Activated B cell treated with CpG ODN at 0.5 μM for 24 hours (primary cell): ENCODE measurements at places on chromosomes 5 and 9.

- no peak for DNase-seq
- no peaks in the 10 kb centered on the region for H3K36me3 ChIP-seq
These were observed 8.2 kb upstream of the GRAMD2B start for GRCh38 chr5:126414874-126415502.

DNA sequence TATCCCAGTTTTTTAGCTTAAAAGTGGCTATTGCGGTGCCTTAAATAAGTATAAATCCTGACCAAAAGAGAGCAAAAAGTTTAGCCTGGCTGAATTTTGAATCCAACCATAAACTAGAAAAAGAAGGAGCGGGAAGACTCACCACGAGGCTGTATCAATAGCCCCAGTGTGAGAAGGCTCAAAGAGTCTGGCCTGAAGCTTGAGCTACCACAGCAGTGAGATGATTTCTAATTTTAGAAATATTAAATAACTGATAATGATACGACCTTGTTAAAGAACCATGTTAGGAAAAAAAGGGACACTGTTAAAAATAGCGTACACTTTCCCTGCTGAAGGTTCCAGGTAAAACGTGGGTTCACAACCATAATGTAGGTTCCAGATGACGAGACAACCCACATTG lies 134.1 kb upstream of the ZNF462 start:
- H3K4me1 ChIP-seq: no peaks in the 10 kb centered on the region
- H3K4me3 ChIP-seq: no peak overlapping the region
- no peak for DNase-seq
- no peaks in the 10 kb centered on the region for H3K36me3 ChIP-seq
- no peak overlapping the region for H3K27ac ChIP-seq

GRCh38 chr5:119330367-119331183 lies 25.2 kb upstream of the TNFAIP8 start:
- peaks cover 7% of the 10 kb centered on the region for H3K36me3 ChIP-seq
- H3K4me1 ChIP-seq: peaks cover 97% of the 10 kb centered on the region
- no peaks in the 10 kb centered on the region for H3K27me3 ChIP-seq
- peak overlapping the region; percentile 71 for H3K27ac ChIP-seq
- DNase-seq: no peak

DNA sequence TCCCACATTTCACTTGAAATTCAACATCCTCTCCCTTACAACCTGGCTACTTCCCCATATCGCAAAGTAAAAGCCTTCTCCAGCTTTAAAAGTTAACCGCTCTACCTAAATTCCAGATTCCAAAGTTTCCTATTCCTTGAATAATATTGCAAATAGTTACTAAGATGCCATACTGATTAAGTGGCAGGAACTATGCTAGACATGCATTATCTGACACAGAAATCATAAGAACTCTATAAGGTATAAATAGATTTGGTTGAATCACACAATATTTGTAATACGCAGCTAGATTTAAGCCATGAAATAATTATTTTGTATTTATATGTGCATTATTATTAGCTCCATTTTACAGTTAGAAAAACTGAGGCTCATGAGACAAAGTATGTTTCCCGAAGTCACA lies 92.8 kb downstream of the NFIB start:
- no peaks in the 10 kb centered on the region for H3K4me1 ChIP-seq
- no peak overlapping the region for H3K4me3 ChIP-seq
- no peaks in the 10 kb centered on the region for H3K36me3 ChIP-seq
- DNase-seq: no peak
- no peaks in the 10 kb centered on the region for H3K27me3 ChIP-seq

DNA sequence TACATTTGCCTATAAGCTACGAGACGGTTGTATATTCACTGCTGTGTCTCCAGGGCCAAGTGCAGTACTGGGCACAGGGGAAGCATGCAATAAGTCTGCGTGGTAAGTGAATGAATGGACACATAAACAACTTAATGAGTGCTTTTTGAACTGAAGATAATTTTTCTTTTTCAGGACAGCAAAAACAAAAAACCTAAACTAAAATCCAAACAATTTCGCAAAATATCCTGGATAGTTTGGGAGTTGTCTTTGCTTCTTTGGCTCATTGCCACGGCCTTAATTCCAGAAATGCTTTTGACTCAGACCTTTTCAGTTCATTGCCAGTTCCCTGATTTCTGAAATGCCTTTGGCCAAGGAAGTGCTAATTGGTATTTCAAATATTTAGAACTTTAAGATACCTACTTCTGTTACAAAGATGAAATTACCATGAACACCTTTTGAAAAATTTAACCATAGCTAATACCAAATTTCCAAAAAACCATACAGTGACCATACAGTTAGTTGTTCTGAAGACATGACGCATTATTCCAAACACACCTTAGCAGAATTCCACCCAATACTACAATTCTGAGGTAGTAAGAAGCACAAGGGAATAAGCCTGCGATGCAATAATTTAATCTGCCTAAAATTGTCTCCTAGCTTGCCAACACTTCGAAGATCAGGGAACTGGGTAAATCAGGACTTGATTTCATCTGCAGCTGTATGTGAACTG lies 42.8 kb downstream of the TEK start:
- H3K4me3 ChIP-seq: no peak overlapping the region
- H3K4me1 ChIP-seq: no peaks in the 10 kb centered on the region
- peaks cover 1% of the 10 kb centered on the region for H3K27me3 ChIP-seq
- no peaks in the 10 kb centered on the region for H3K36me3 ChIP-seq
- DNase-seq: no peak
- H3K27ac ChIP-seq: no peak overlapping the region

DNA sequence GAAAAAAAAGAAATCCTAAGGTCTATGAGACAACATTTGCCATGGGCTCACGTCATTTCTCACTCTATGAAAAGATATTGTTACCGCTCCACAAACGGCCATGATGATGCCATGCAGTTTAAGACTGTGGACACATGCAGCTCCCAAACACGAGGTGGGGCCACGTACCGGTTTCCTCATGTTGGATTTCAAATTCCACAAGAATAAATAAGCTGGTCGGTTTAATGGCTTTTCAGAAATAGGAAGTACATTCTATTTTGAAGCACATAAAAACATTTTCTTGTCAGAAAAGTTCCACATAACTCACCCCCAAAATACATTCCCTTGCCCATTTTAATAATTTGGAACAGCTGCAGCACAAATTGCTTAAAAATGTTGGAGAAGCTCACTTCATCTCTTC lies 130.6 kb downstream of the MYO10 start:
- H3K27me3 ChIP-seq: no peaks in the 10 kb centered on the region
- H3K4me3 ChIP-seq: no peak overlapping the region
- H3K27ac ChIP-seq: no peak overlapping the region
- H3K4me1 ChIP-seq: peaks cover 2% of the 10 kb centered on the region

DNA sequence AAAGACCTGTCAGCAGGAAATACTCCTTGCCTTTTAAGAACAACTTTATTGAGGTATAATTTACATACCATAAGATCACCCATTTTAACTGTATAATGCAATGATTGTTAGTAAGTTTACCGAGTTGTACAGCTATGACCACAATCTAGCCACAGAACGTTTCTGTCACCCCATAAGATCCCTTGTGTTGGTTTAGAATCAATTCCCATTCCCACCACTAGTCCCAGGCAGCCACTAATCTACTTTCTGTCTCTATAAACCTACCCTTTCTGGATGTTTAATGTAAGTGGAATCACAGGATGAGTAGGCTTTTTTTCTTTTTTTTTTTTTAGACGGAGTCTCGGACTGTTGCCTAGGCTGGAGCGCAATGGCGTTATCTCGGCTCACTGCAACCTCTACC lies 4.4 kb downstream of the GPR107 start:
- no peak for DNase-seq
- no peak overlapping the region for H3K4me3 ChIP-seq
- H3K27me3 ChIP-seq: no peaks in the 10 kb centered on the region
- H3K27ac ChIP-seq: no peak overlapping the region
- H3K4me1 ChIP-seq: peaks cover 34% of the 10 kb centered on the region

GRCh38 chr9:14316602-14317300 lies 2.8 kb upstream of the NFIB start:
- H3K27me3 ChIP-seq: peaks cover 57% of the 10 kb centered on the region
- no peak for DNase-seq
- peaks cover 3% of the 10 kb centered on the region for H3K36me3 ChIP-seq

GRCh38 chr9:89597711-89598362 lies 7.0 kb upstream of the GADD45G start:
- H3K4me3 ChIP-seq: no peak overlapping the region
- no peaks in the 10 kb centered on the region for H3K4me1 ChIP-seq
- no peak overlapping the region for H3K27ac ChIP-seq
- peaks cover 8% of the 10 kb centered on the region for H3K27me3 ChIP-seq
- no peak for DNase-seq
- H3K36me3 ChIP-seq: no peaks in the 10 kb centered on the region

GRCh38 chr5:176986280-176986679 lies 20.3 kb downstream of the UIMC1 start:
- peaks cover 22% of the 10 kb centered on the region for H3K36me3 ChIP-seq
- no peak overlapping the region for H3K4me3 ChIP-seq
- H3K27ac ChIP-seq: peak overlapping the region; percentile 87
- peaks cover 58% of the 10 kb centered on the region for H3K4me1 ChIP-seq
- DNase-seq: no peak
- no peaks in the 10 kb centered on the region for H3K27me3 ChIP-seq

- no peak overlapping the region for H3K27ac ChIP-seq
- H3K4me1 ChIP-seq: no peaks in the 10 kb centered on the region
- H3K4me3 ChIP-seq: no peak overlapping the region
- no peaks in the 10 kb centered on the region for H3K27me3 ChIP-seq
- no peak for DNase-seq
These were observed 116.4 kb downstream of the MYO10 start for GRCh38 chr5:16819522-16820167.

DNA sequence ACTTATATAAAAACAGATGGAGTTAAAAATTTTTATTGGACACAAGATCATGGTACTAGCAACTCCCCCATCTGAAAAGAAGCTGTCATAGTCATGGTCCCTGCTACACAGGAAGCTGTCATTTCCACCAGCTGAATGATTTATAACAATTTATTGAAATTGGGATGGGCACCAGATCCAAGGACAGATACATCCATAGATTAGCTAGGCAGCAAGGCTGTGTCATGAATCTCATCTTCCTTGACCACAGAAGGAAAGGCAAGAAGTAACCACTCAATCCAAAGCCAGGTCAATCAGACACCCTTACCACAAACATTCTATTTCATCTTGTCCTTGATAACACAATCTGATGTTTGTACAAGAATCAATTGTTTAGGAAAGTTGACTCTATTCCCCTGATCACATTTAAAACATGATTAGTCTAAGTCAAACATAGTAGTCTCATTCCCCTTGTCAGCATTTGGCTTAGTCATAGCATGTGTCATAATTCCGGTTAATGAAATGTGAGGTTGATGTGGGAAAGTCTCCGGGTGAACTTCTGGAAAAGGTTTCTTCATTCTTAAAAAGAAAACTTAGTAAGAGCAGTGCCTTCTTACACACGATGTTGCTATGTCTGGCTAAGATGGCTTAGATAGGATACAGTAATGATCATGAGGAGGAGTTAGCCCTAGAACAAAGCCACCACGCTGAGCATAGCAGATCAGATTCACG lies 462.6 kb upstream of the PAPPA start:
- DNase-seq: no peak
- no peaks in the 10 kb centered on the region for H3K4me1 ChIP-seq
- H3K36me3 ChIP-seq: no peaks in the 10 kb centered on the region
- no peak overlapping the region for H3K4me3 ChIP-seq
- H3K27me3 ChIP-seq: no peaks in the 10 kb centered on the region
- no peak overlapping the region for H3K27ac ChIP-seq
